ENCODE measurements at places on chromosomes 16 and 17. TPM values are rescaled to one million over a fixed set of nuclear protein-coding genes. Genes with fewer than 3 reads are reported as not detected.

Gene TEKT5
- total RNA-seq, result not detected

Gene GUCY2D
- total RNA-seq, result not detected

Gene ZDHHC1
- total RNA-seq, result 9.5 TPM

GRCh38 chr17:20242271-20242670, 225.1 kb downstream of the LGALS9B start:
- no peak for DNase-seq

GRCh38 chr17:72432143-72432621, 311.4 kb downstream of the SOX9 start:
- no peak for DNase-seq

DNA sequence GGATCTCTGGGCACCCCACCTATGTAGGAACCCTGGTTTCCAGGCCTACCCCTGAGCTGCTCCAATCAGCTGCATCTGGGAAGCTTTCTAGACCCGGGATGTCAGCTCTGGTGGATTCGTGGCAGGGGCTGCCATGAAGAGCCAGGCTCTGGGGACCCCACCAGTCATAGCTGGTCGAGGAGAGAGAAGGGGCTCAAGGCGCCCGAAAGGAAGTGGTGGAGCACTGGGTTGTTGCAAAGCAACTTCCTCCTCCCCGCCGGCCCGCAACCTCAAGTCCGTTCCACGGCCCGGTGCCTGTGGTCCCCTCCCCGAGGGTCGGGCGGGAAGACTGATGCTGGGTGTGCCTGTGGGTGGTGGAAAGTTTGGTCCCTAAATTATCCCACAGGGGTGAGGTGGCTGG, 10.2 kb downstream of the TBKBP1 start:
- no peak for DNase-seq

DNA sequence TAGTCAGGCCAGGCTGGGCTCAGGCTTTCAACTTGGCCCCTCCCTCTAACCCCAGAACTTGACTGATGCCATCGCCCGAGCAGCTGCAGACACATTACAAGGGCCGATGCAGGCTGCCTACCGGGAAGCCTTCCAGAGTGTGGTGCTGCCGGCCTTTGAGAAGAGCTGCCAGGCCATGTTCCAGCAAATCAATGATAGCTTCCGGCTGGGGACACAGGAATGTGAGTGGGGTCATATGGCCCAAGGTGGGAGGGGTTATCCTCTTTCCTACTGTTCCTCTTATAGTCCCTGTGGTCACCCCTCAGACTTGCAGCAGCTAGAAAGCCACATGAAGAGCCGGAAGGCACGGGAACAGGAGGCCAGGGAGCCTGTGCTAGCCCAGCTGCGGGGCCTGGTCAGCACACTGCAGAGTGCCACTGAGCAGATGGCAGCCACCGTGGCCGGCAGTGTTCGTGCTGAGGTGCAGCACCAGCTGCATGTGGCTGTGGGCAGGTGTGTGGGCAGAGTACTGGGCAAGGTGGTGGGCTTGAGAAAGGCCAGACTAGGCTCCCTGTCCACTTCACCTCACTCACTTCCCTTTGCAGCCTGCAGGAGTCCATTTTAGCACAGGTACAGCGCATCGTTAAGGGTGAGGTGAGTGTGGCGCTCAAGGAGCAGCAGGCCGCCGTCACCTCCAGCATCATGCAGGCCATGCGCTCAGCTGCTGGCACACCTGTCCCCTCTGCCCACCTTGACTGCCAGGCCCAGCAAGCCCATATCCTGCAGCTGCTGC, 2.1 kb upstream of the NRN1L start:
- DNase-seq, result no peak

Gene SPATA22
- total RNA-seq, result not detected

DNA sequence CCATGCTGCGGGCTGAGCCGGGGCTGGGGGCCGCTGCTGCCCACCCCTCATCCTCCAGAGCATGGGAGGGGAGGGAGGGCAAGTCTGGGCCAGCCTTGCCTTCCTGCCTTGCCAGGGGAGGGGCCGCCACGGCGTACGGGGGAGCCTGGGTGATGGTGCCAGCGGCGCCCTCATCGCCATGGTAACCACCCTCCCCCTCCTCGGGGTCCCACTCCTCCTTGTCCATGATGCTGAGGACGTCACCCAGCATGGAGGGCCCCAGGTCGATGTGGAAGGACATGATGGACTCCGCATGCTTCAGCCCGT, 23.9 kb upstream of the CPSF4L start:
- DNase-seq, result no peak

Gene RAD51D
- 10.6 TPM for total RNA-seq

Gene TBC1D3I
- total RNA-seq, result 0.19 TPM

Gene NT5C
- total RNA-seq, result 33.5 TPM

- DNase-seq, result no peak
Measured at GRCh38 chr16:52364500-52364899, 182.4 kb downstream of the TOX3 start.

All from mesenteric fat pad (tissue), 1 donor.